Neural progenitor cell (in vitro differentiated cells): ENCODE measurements at places on chromosomes 5 and 9. TPM values are rescaled to one million over a fixed set of nuclear protein-coding genes. Genes with fewer than 3 reads are reported as not detected.
A peak's percentile ranks its signal among the peaks of the same experiment; 100 is the strongest.

The NEUROG1 gene
- total RNA-seq, result not detected in 2 replicates

The SPINK1 gene
- total RNA-seq, result not detected in 2 replicates

The ROPN1L gene
- 0.22 TPM in 1 of 2 replicates, not detected in the other for total RNA-seq

The MCIDAS gene
- not detected in 2 replicates for total RNA-seq

DNA sequence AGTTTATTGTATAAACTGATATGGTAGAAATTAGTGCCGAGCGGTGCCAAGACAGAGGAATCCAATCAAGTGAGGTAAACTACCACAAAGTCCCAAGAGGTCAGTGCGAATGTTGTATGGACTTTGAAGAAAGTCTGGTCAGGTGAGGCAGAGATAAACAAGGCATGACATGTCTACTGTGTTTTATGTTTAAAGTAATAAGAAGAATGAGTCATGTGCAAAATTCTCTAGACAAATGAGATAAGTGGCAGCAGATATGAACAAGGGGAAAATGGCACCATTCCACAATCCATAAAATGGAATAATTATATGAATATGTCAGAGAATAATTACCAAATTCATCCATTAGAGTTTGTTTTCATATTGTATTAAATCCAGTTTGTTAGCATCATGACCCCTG lies 364.1 kb upstream of the CCNH start:
- no peak for DNase-seq

DNA sequence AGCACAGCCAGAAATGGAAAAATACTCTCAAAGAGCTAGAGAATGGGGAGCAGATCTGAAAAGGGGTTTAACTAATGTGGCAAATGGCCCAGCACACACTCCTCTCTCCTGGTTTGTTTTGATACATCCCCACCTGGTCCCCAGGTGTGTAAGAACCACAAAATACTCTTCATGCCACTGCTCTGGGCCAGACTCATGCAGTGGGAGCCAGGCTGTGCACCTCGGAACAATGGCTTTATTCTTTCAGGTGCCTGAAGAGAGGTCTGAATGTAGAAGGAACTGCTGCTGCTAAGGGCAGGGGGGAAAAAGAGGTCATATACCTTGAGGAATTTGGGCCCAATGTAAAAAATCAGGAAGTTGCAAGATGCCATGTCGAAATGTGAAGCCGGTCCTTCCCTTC lies 123.9 kb upstream of the ADAMTSL1 start:
- no peak for DNase-seq

- DNase-seq, result no peak
Measured at GRCh38 chr5:111461934-111462333, 50.4 kb downstream of the STARD4 start.

DNA sequence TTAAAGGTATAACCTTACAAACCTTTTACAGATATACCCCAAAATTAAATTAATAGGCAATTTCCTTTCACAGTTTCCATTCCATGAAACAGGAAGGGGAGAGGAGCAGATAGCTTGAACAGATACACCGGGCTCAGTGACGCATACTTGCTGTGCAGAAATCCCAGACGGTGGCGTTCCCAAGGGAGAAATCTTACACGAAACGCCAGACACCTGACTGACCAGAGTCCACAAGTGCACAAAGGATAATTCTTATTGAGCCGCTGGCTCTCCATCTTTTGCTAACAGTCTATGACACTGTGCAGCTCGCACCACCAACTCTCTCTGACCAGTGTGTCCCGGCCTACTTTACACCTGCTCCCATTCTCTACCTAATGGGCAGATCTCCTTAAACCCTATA lies 37.4 kb downstream of the PTCH1 start:
- no peak for DNase-seq

GRCh38 chr5:33968211-33969005 lies 16.1 kb downstream of the SLC45A2 start:
- no peak for DNase-seq

- no peak for DNase-seq
Measured at GRCh38 chr9:112094948-112095681, 80.0 kb downstream of the SUSD1 start.

DNA sequence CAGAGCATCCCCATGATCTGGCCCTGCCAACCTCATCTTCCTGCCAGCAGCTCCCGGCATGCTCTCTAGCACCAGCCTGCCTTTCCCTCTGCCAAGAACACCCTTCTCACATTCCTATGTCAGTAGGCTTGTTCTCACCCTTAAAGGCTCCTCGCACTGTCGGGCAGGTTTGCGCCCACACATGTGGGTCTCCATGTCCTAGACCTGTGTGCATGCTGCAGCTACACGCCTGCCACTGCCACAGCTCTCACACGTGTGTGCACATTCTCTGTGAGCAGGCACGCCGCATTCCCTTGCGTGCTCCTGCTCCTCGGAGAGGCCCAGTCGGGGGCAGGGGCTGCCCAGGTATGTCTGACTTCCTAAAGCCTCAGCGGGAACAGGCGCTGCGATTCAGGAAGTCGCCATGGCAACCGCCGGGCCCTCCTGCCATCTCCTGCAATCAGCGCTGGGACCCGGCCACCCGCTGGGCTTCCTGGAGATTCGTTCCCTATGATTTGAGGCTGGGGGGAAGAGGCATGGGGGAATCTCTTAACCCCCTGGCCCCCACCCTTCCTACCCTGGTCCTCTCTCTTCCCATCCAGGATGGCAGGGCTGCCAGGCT lies 28.1 kb downstream of the NDUFA8 start:
- peak; percentile 74 for DNase-seq

DNA sequence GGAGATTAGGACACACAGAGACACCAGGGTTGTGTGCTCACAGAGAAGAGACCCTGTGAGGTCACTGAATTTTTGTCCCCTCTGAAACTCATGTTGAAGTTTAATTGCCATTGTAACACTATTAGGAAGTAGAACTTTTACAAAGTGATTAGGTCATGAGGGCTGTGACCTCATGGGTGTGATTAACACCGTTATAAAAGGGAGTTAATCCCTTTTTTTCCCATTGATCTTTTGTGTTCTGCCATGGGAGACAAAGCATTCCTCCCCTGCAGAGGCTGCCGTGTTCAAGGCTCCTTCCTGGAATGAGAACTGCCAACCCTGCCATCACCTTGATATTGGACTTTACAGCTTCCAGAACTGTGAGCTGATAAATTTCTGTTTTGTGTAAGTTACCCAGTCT lies 221.0 kb downstream of the ADCY2 start:
- peak; percentile 65 for DNase-seq
